ENCODE measurements at places on chromosomes 11 and 22.

DNA sequence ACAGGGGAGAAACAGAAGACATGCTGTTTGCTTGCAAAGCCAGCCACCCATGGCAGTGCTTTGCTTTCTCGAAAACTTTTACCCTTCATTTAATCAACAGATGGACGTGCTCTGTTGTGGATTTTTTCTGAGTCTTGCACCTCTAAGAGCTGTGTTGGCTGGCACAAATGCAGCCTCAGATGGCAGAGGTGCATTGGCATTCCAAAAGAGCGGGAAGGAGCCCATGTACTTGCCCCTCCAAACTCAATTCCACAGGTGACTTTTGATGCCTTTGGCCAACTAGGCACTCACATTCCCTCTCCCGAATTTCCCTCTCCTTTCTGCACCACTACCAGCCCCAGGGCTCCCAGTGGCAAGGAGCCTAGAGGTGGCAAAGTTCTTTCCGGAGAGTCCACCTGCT, 1.2 kb downstream of the KIRREL3 start:
- no peak for DNase-seq

DNA sequence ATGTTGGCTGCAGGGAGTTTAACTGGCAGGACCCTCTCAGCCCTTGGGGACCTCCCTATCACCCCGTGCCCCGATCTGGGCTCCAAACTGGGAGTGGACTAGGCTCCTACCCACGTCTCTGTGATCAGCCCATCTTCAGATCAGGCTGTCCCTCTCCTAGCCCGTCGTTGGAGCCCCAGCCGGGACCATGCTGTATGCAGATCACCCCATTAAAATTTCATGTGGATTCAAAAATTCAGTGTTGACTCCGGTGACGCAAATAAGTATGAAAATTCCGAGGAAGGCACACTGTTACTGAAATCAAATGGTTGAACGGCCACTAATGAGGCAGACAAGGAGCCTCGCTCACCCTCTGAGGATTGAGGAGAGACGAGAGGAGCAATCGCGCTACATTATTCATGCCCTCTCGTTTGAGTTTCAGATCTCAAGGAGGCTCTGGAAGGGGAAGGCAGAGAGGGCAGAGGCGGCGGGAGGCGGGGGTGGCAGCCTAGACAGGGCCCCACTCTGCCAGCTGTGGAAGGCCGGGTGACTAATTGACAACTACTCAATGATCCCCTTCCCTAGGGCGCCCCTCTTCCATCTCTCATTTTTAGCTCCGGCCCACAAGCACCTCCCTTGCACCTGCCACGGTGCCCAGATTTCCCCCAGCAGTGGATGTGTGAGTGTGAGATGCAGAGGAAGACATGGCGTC, 255.4 kb downstream of the MIAT start:
- DNase-seq: no peak

DNA sequence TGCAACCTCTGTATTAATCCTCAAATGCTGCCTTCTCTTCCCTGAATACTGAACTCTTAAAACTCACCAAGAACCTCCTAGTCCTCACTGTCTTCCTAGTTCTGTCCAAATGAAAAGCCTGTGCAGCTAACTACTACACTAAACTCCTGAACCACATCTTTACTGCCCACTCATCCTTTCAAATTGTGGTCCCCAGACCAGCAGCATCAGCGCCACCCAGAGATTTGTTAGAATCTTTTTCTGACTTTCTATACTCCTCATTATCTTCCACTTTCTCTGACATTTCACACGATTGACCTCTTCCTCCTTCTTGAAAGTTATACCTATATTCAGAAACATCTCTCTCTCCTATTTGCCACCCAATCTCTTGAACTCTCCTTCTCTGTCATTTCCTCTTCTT, 461.3 kb downstream of the DLG2 start:
- DNase-seq: no peak

DNA sequence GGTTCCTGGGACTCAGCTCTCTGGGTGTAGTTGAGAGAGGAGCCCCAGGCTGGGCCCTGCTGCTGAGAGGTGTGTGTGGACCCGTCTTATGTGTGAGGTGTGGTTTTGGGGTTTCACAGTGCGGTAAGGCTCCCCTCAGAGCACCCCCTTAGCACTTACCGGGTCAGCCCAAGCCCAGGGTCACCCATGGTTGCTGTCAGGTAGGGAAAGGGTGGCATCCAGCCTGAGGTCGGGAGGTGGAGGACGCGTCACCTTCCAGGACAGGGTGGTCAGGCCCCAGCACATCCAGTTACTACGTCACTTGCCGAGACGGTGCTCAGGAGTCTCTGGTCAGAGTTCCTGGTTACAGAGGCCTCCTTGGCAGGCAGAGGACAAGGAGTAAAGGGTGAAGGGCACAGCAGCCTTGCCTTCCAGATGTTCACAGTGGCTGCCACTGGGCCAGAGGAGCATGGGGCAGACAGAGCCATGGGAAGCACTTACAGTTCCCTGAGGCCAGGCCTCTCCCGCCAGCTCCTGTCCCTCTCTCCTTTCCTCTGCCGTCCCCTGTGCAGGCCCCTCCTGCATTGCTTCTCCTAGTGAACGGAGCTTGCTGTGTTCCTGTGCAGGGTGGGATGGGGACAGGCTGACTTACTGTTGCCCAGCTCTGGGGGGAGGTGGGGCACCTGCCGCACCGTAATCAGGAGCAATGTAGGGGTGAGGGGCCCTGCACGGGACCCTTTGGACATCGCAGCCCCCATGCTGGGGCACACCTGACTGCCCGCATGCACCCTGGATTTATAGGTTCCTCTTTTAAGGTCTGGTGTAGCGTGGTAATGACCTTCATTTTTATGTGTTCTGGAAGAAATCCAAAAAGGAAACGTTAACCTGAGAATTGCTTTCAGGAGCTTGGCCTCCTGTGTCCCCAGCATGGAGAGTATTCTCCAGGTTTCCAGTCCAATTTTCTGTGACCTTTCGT, 285.9 kb downstream of the TBC1D22A start:
- no peak for DNase-seq

DNA sequence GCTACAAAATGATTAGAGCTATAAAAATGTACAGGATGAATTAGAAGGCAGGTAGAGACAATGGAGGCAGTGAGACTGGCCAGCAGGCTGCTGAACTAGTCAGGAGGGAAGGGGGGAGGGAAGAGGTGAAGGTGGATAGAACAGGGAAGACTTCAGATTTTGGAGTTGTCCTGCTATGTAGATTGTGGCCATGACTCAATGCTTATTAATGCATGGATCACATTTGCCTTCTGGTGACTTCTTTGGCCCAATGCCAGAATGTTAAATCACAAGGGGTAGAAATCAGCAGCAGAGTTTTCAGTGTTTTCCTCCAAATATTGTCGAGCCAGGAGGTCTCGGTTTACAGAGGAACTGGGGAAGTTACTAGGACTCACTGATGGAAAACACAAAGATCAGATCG, 346.6 kb downstream of the AASDHPPT start:
- no peak for DNase-seq

- DNase-seq: no peak
Observed at GRCh38 chr22:38151126-38151500, 30.5 kb downstream of the PLA2G6 start.

DNA sequence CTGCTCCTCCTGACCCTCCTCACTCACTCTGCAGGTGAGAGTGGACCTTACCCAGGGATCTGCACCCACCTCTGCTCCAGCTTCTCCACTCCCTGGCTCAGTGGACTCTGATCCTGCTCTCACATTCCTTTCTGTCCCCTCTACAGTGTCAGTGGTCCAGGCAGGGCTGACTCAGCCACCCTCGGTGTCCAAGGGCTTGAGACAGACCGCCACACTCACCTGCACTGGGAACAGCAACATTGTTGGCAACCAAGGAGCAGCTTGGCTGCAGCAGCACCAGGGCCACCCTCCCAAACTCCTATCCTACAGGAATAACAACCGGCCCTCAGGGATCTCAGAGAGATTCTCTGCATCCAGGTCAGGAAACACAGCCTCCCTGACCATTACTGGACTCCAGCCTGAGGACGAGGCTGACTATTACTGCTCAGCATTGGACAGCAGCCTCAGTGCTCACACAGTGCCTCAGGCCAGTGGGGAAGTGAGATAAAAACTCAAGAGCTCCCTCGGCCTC, 29.7 kb upstream of the VPREB1 start:
- DNase-seq: no peak

DNA sequence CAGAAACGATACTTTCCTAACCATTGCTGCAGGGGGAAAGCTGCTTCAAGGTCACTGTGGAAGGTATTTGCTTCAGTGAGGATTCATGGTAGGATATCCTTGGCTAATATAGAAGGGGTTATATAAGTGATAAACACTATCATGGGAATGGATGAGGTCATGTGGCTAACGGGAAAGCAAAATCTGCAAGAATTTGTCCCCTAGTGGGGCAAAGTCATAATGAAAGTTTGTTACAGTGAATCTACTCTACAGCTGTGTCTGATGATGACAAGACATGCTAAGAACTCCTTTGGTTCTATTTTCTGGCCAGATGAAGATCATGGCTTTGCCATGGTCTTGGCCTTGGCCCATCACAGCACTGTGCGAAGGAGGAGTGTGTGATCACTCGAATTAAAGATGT, 13.8 kb downstream of the MMP20 start:
- DNase-seq: no peak

DNA sequence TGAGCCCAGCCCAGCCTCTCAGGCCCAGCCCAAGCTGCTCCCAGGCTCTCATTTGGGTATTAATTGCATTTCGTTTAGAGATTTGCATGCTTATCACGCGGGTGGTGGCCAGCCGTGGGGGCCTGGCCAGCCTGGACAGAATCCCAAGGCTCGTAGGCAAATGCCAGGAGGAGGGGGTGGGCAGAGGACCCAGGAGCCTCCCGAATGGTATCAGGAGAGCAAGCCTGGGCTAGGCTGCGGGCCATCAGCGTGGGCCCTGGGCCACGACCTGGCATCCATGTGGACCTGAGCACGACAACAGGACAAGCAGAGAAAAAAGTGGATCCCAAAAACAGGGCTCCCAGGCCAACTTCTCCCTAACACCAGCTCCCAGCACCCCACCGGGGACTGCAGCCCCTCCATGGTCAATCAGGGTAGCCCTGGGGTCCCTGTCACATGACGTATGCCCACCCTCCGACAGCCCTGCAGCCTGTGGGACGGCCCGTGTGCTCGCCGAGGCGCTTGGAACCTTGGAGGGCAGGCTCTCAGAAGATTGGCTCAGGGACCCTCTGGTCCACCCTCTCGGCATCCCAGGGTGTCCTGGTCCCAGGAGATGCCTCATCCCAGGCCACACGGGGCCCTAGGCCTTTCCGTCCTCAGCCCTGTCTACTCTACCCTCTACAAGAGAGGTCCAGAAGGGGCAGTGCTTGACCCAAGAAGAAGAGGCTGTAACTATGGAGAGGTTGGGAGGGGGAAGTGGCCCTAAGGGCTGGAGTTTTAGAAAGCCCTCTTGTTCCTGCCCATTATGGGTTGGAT, 8.8 kb downstream of the ASCL2 start:
- DNase-seq: no peak

- DNase-seq: no peak
Observed at GRCh38 chr11:47186076-47186699, at the start of gene PACSIN3. Gene PACSIN3 (minus strand): TSS chr11:47186434. CDS start chr11:47182727, 3,707 bp downstream.

All from stimulated activated CD4-positive, alpha-beta T cell treated with anti-CD3 and anti-CD28 coated beads, Interleukin-1b, Interleukin-23, amount 100 ng/mL, for 48 hours (primary cell).